Sigmoid colon (tissue), 7 donors: ENCODE measurements at places on chromosomes 7 and 10. TPM values are rescaled to one million over a fixed set of nuclear protein-coding genes. Genes with fewer than 3 reads are reported as not detected.

Gene CFAP69
- total RNA-seq, result 4.9 TPM

Gene NT5C2
- total RNA-seq, result 47.6 TPM

Gene SSC4D
- 3.6 TPM for total RNA-seq

Gene PAPOLB
- 0.27 TPM for total RNA-seq

Gene HECW1
- total RNA-seq, result 7.8 TPM
